ENCODE measurements at places on chromosomes 16 and 17.

- no peak for DNase-seq
Measured at GRCh38 chr17:2794111-2794803, 2.0 kb upstream of the RAP1GAP2 start.

GRCh38 chr16:76653390-76654026 lies 376.3 kb downstream of the CNTNAP4 start:
- DNase-seq: no peak

DNA sequence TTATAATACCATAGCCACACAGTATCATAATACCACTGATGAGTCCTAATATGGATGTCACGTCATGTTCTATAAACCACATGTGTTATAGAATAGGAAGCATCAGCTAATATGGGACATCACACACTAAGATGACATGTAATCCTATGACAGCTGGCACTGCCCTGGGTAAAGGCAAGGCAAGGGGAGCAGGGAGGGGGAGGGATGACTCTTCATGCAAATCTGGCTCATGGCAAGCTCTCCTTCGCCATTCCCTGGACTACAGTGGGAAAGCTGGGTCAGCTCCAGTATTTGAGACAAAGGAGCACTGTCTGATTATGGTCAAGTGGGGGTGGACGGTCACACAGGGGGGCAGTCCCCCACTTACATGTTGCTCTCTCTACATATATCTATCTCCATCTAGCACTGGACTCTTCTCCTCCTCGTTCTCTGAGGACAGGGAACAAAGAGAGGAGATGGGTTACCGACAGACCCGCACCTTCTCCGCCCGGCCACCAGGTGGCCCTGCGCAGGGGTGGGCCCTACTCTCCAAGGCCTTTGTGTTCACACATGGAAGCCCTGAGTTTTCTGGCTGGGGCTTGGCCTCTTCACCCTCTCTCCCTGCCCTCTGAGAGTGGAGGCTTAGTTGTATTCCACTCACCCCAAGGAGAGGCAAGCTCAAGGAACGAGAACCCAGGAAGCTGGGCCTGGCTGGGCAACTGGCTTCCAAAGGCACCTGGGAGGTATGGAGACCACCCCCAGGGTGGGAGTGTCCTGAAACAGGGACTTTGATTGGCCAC lies 23.4 kb upstream of the MPO start:
- DNase-seq: peak; percentile 21

DNA sequence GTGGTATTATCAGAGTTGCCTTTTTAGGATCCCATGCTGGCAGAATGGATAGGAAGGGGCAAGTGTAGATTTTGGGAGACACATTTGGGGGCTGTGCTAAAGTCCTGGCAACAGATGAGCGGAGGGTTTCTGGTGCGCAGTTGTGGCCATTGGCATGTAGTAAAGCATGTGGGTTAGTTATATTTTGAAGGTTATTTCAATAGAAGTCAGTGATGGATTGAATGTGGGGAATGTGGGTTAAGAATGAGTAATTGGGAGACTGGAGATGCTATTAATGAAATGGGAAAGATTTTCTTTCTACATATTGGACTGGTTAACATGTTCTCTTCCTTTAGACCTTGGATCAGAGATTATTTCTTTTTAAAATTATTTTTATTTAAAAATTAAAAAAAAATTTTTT lies 10.0 kb downstream of the DUS2 start:
- no peak for DNase-seq

DNA sequence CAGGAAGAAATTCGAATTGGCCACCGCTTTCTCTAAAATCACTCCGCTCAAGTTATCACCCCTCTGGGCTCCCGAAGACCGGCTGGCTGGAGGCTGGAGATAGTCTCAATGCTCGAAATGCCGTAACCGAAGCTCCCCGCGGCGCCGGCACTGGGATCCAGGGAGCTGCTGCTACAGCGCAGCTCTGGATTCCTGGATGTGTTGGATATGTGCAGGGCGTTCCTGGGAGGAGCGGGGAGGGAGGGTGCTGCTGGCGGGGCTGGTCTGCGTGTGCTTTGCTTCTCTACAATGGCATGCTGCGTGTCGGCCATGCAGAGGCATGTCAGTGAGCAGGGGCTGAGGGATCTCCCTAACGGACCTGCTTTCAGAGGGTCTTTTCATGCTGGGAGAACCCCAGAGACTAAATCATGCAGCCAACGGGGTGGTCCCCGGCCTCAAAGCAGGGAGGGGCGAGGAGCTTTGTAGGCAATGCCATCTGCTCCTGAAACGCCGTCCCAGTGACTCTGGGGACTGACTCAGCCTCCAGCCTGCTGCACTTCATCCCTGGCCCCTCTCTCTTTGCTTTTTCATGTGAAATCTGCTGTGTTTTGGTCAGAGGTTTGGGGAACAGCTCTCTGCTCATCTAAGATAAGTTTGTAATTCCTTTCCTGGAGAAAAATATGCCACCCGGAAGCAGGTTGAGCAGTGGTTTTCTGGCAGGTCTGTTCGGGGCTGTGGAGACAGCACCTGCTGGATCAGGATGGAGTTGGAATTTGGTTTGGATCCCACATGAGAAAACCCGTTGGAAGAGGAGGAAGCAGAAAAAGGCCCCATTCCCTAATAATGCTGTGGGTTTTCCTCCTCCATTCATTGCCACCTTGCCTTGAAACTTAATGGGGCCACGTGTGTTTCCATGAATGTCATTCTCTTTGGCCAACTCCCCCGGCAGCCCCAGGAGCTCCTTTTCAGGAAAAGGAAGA lies 311.4 kb downstream of the SEC14L1 start:
- no peak for DNase-seq

DNA sequence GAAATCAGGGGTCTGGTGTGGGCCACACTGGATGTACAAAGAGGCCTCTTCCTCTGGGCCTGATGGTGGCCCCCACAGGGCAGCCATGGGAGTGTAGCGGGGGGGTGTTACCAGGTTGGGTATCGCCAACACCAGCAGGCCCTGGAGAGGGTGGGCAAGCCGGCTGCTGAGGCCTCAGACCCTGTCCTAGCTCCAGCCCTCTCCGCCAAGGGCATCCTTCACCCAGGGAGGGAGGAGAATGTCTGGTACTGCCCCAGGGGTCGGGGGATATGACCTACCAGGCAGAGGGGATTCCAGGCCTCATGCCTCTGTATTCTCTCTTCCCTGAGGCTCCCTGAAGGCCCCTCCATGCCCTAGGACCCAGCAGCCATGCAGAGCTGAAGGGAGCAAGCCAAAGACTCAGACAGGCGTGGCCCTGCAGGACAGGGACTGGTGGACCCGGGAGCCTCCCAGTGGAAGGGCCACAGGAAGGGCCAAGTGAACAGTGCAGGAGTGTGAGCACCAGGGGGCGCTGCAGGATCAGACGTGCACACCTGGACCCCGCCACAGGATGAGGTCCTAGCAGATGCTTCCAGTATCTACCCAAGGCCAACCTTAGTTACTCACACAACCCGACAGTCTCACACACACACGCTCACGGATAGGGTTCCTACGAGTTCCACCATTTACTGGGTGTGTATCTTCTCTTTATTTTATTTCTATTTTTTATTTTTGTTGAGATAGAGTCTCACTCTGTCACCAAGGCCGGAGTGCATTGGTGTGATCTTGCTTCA lies 10.9 kb upstream of the CES4A start:
- DNase-seq: no peak

DNA sequence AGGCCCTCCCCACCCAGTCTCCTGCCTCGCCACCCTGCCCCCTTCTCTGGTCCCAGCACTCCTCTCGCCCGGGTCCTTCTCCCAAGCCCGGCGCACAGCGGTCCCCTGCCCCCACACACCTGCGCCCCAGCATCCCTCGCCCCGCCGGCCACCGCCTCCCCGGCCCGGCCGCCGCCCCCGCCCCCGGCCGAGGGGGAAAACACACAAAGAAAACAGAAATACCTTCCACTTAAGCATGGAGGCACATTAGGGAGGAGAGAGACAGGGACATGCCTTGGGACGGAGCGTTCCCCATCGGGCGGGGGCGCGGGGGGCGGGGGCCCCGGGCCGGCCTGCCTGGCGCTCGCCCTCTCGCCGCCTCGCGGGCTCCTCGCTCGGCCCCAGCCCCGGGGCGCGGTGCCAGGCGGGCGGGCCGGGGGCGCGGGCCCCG lies 326 bp downstream of the SRCIN1 start:
- DNase-seq: no peak

GRCh38 chr17:78879635-78880186 lies 23.3 kb downstream of the CEP295NL start:
- DNase-seq: no peak

Data from GF-D8 (cell line).